ENCODE measurements at places on chromosomes 13 and 19.

GRCh38 chr13:97107815-97108529 lies 113.7 kb upstream of the OXGR1 start:
- DNase-seq = no peak

- DNase-seq = no peak
Observed at GRCh38 chr19:38723990-38724854, 20.1 kb downstream of the CAPN12 start.

DNA sequence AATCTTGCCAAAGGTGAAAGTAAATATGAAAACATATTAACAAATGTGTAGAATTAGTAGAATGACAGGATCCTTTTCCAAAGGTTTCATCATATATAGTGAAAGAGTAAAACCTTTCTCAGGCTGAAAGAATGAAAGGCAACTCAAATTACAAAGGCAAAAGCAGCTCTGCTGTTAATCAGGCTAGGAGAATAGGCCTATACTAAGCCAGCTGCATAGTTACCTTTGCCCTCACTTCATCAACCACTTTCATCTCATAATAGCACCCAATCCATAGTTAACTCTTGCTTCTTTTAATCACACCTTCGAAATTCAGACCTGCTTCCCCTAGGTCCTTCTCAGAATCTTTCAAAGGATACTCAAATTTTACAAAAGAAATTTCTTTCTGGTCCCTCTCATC lies 1167.6 kb upstream of the ATXN8OS start:
- no peak for DNase-seq

DNA sequence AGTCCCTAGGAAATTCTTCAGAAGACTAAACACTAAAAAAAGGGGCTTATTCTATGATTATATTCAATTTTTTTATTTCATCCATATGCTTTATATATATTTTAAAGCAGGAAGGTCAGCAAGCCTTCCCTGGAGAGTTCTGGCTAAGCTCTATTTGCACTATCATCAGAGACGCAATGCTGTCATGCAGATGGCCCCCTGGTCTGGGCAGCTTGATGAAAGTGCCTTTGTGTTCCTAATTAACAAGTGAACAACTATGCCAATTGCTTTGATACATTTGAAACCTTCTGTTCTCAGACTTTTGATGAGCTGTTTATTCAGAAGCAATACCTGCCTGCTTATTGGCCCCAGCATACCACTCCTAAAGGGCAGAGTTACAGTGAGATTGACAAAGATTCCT lies 1344.6 kb downstream of the OLFM4 start:
- no peak for DNase-seq

DNA sequence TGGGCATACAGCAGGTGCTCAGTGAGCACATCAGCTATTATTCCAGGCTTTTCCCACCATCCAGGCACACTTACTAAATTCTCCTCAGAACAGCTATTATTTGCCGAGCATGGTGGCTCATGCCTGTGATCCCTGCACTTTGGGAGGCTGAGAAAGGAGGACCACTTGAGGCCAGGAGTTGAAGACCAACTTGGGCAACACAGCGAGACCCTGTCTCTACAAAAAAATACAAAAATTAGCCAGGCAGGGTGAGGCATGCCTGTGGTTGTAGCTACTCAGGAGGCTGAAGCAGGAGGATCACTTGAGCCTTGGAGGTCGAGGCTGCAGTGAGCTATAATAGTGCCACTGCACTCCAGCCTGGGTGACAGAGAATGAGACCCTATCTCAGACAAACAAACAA lies 35.4 kb downstream of the PTPRS start:
- no peak for DNase-seq

- peak; percentile 53 for DNase-seq
Observed at GRCh38 chr19:35044317-35045117, 3.0 kb downstream of the HPN start.

DNA sequence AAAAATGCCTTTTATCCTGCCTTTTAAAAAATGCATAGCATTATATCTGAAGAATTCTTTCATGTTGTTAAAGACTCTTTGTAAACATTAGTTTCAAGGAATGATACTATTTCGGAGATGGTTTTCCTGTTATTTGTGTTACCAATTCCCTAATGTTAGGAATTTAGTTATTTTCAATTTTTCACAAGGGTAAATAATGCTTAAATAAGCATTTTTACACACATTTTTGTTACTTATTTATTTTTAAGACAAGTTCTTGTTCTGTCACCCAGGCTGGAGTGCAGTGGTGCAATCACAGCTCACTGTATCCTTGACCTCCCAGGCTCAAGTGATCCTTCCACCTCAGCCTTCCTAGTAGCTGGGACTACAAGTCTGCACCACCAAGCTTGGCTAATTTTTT lies 49.0 kb downstream of the RGCC start:
- DNase-seq = no peak

GRCh38 chr19:10517760-10518443 lies 655 bp upstream of the S1PR5 start:
- no peak for DNase-seq

DNA sequence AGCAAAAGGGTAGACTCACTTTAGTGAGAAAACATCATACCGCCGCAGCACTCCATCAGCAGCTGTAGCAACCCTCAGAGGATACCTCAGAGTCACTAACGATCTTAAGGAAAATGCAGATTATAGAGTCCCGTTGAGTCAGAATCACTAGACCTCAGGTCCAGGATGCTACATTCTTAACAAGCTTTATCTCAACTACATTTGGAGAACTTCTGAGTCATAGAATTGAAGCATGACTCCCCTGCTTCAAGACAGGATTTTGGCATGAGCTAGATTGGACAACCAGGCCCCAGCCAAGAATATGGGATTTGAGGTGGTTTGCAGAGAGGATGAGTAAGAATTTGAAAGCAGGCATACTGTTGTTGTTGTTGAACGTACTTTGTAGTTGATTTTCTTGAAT lies 118.9 kb upstream of the UBL3 start:
- DNase-seq = no peak

All from stimulated activated CD4-positive, alpha-beta T cell treated with anti-CD3 and anti-CD28 coated beads, TNF-alpha, amount 100 ng/mL, for 1 hour (primary cell).